ENCODE measurements at places on chromosomes 7 and 10. TPM values are rescaled to one million over a fixed set of nuclear protein-coding genes. Genes with fewer than 3 reads are reported as not detected.
A peak's percentile ranks its signal among the peaks of the same experiment; 100 is the strongest.

- DNase-seq, result no peak
Measured at GRCh38 chr7:55048221-55048859, 29.5 kb downstream of the EGFR start.

The SFRP4 gene
- 2.1 TPM for polyA plus RNA-seq

GRCh38 chr10:23293145-23293724 is 51.4 kb downstream of the C10orf67 start:
- peak; percentile 44 for DNase-seq

- no peak for DNase-seq
Measured at GRCh38 chr7:727104-727805, at the start of gene PRKAR1B. PRKAR1B (minus strand) TSS chr7:727281; CDS start chr7:711505, 15,776 bp downstream.

- peak; percentile 23 for DNase-seq
Measured at GRCh38 chr7:87934699-87935383, 790 bp downstream of the ADAM22 start.

The GJD4 gene
- 0.21 TPM for polyA plus RNA-seq

The KCNIP2 gene
- 8.4 TPM for polyA plus RNA-seq

DNA sequence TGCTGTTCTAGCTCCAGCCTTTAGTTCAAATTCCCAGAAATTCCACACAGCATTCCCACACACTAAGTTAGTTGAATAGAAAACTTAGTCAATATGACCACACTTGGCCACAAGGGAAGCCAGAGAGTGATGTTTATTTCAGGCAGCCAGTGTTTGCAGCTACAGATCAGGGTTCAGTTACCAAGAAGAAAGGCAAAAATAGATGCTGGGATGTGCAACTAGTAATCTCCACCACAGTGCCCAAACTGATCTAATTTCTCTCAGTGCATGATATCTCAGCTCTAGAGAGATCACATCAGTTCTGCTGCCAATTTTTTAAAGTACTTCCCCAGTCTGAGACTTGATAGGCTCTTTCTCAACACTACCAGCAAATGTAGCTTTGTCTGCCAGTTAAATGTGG is 17.6 kb downstream of the SLF2 start:
- DNase-seq, result no peak

- no peak for DNase-seq
Measured at GRCh38 chr7:44288811-44289340, 36.5 kb downstream of the CAMK2B start.

GRCh38 chr10:112235920-112236319 is 47.3 kb upstream of the TECTB start:
- DNase-seq, result no peak

- no peak for DNase-seq
Measured at GRCh38 chr10:119367841-119368549, 160.6 kb downstream of the GRK5 start.

DNA sequence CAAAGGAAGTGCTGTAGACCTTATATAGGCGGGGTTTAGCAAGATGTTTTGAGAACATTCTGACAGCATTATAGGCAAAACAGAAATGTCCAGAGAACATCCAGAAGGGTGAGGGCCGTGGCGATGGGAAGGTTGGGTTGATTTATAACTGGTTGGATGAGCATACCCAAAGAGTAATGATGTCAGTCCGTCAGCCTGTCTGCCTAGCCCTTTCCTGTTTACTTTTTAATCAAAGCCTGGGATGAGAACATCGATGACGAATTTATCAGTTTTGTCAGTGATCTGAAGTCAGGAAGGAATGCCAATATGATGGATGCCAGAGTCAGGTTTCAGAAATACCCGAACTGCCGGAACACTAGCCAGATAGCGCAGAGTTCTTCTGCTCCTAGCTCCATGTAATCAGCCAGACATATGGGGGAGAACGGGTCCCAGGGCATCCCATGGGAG is 33.8 kb upstream of the TRIM8 start:
- no peak for DNase-seq

GRCh38 chr7:87498893-87499292 is 23.4 kb upstream of the ABCB4 start:
- no peak for DNase-seq

- no peak for DNase-seq
Measured at GRCh38 chr10:3147117-3147820, 25.3 kb downstream of the PITRM1 start.

The FAM171A1 gene
- 96.4 TPM for polyA plus RNA-seq

DNA sequence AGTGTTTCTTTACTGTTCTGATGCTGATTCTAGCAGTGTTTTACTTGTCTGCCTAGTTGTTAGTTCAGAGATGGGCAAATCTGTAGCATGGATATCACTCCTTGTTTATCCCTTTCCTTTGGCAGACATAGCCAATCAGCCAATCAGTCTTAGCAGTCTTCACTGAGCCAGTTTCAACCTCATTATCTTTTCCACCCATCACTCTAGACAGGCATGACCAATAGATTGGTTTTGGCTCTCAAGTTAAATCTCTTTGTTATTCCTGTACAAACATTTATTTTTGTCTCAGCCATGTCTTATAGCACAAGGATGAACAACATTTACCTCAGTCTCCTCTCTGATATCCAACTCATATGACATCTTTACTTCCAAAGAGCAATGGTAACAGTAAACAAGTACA is 109.5 kb downstream of the PRKG1 start:
- DNase-seq, result no peak

DNA sequence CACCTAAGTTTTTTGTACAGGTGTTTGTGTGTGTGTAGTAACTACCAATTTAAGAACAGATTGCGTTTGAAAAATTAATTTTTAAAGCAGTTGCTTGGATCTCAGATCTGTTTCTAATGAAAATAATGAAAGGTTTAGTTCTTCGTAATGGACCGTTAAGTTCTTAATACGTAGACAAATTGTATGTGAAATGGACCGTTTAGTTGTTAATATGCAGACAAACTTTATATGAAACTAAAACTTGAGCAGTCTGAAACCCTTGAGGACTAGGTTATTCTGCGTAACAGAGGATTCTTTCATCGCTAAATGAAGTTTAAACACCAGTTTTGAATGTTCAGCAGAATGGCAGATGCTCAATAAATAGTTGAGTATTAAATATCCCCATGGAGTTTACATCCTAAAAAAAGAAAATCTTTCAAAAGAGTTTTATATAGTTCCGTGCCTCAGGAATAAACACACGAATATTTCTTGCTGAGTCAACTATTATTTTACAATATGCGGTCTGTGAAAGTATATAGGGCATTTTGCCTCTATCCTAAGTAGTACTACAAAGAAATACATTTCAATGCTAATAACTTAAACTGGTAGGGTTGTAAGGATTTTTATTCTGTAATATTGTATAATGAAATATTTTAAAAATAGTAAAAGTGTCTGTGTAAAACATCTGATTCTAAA is 1.2 kb downstream of the DBF4 start:
- no peak for DNase-seq

DNA sequence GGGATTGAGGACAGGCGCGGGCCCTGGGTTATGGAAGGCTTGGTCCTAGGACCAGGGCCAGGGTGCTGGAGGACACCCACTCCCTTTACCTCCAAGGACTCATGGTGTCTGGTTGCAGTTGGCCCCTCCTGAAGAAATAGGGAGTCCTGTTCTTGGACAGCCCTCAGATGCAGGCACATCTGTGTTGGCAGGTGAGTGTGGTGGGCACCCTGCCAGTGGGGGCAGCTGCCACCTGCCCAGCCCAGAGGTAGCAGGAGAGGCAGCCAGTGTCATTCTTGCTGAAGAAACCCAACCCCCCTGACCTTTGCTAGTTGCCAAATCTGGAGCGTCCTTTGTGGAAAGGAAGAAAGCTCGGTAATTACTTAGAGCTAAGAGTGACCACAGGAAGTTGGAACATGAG is 8.3 kb downstream of the GALNT17 start:
- no peak for DNase-seq

DNA sequence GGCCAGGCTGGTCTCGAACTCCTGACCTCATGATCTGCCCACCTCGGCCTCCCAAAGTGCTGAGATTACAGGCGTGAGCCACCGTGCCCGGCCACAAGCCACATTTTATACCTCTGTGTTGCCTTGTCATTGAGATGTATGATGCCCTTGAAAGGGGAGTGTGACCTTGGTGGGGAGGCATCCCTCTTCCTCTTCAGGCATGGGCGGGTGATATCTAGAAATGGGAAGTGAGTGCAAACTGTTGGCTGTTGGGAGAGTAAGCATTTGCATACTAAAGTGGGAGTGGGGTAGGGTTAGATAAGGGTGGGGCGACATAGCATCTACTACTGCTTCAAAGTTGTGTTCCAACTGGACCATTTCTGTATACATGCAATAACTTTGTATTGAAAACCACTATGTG is 20.1 kb downstream of the RP9 start:
- no peak for DNase-seq

- no peak for DNase-seq
Measured at GRCh38 chr10:52551046-52551445, 221.5 kb downstream of the MBL2 start.

DNA sequence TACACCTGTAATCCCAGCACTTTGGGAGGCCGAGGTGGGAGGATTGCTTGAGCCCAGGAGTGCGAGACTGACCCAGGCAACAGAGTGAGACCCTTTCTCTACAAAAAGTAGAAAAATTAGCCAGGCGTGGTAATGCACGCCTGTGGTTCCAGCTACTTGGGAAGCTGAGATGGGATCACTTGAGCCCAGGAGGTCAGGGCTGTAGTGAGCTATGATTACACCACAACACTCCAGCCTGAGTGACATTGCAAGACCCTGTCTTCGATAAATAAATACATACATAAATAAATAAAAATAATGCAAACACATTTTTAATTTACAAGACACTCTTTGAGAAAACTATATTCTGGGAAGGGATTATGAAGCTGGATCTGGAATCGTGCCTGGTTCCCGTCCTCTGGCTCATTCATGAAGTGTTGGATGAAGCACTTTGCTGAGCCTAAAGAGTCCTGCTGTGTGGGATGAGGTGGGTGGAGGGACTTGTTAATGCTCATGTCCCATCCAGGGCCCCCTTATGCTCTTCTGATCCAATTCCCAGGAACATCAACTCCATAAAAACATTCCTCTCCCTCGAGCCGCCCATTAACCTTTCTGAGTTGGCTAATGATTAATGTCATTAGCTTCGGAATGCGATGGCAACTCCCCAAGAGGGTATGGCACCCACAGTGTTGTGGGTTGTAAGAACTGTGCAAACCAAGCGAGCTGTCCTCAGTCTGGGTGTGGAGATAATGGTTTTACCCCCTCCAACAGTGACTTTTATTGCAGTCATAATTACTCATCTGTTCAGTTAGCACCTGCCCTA is 236.3 kb downstream of the BAMBI start:
- DNase-seq, result peak; percentile 69

The IFIT2 gene
- 7.1 TPM for polyA plus RNA-seq

DNA sequence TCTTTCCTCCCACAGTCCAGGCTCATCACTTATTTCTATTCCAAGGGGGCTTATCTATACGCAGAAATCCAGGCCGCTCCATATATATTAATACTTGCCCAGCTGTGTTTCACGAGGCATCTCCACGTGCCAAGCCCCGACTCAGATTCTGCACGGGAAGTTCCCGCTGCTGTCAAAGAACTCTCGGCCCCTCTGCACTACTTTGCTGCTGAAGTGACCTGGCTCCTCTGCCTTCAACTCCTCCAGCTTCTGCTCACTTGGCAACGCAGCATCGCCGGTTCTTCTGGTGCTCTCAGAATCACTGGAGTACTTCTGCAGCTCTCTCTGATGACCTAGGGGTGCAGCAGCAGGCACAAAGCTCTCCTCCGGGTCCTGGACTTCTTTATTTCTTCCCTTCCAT is 9.7 kb upstream of the CHST12 start:
- no peak for DNase-seq

DNA sequence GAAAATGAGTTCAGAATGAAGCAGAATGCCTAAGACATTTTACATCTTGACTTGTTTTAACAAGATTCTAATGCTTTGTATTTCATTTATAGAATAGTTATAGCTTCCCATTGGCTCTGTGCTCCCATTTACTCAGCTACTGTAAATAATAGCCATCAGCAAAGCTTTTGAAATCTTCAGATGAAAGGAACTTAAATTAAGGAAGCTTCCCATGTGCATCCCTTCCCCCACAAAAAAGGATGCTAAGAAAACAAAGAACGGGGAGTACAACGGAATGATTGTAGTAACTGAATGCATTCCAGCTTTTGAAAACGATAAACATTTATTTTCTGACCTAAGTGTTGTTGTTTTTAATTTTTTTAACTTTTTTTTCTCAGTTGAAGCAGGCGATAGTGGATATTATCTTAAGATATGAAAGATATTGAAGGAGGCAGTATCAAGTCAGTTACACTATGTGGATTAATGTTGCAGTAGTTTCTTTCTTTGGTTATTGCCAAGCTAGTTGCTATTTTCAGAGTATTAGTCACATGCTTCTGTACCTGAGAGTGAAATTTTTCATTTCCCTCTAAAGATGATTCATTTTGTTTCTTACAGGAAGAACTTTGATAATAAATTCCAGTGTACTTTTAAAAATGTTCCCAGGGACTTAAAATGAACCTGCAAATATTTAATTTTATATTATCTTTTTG is 129.2 kb downstream of the KCND2 start:
- DNase-seq, result no peak

- DNase-seq, result no peak
Measured at GRCh38 chr7:2894118-2894940, 50.2 kb upstream of the GNA12 start.

DNA sequence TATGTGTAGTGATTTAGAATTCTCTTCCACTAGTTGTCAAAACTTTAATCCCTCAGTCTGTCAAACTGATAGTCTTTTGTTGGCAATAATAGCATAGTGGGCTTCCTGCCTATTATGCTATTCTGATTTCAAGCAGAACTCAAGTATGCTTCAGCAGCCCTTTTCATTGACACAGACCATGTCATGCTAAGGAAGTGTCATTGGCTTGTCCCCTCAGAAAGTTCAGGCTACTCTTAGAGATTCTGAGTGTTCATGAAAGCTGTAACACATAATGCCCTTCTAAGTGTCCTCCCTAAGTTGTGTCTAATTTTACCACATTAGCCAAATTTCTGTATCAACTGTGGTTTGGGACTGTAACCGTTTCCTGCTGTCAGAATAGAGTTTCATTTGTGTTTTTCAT is 198.7 kb downstream of the THSD7A start:
- DNase-seq, result no peak

The TMEM273 gene
- 2.2 TPM for polyA plus RNA-seq

- peak; percentile 83 for DNase-seq
Measured at GRCh38 chr10:90911133-90912051, 9.5 kb downstream of the ANKRD1 start.

- no peak for DNase-seq
Measured at GRCh38 chr7:6709808-6710207, 3.1 kb upstream of the ZNF12 start.

The TSPAN12 gene
- polyA plus RNA-seq, result 152 TPM

The INHBA gene
- 2.5 TPM for polyA plus RNA-seq

DNA sequence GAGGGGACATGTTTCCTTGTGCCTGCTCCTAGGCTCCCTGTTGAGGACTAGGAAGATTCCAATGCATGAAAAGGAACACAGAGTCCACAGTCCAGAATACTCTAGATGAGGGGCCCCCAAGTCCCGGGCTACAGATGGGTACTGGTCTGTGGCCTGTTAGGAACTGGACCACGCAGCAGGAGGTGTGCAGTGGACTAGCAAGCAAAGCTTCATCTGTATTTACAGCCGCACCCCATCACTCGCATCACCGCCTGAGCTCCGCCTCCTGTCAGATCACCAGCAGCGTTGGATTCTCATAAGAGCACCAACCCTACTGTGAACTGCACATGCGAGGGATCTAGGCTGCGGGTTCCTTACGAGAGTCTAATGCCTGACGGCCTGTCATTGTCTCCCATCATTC is 233.0 kb upstream of the MKLN1 start:
- DNase-seq, result no peak

GRCh38 chr10:112875476-112876267 is 74.4 kb upstream of the TCF7L2 start:
- DNase-seq, result no peak

Measured in renal pelvis (tissue), 12 donors.